ENCODE measurements at places on chromosomes 16 and 17. TPM values are rescaled to one million over a fixed set of nuclear protein-coding genes. Genes with fewer than 3 reads are reported as not detected.

The SP6 gene
- not detected for total RNA-seq

The PRSS8 gene
- total RNA-seq, result not detected

The CTRL gene
- 4.0 TPM for total RNA-seq

The C17orf50 gene
- not detected for total RNA-seq

The DHX58 gene
- 19.1 TPM for total RNA-seq

The SLC52A1 gene
- total RNA-seq, result 0.26 TPM

The RNF222 gene
- 0.09 TPM for total RNA-seq

The SLC6A2 gene
- total RNA-seq, result not detected

The TPSD1 gene
- not detected for total RNA-seq

The MYH4 gene
- total RNA-seq, result not detected

The WSCD1 gene
- not detected for total RNA-seq

The RAD51C gene
- total RNA-seq, result 75.3 TPM

The KRTAP4-5 gene
- not detected for total RNA-seq

The DPEP3 gene
- 0.19 TPM for total RNA-seq

The ST6GALNAC1 gene
- total RNA-seq, result 1.4 TPM

The KRTAP2-1 gene
- not detected for total RNA-seq

The CCL17 gene
- total RNA-seq, result 7.8 TPM

The C17orf100 gene
- 3.0 TPM for total RNA-seq

The POLR3E gene
- 76.2 TPM for total RNA-seq

The KRTAP3-2 gene
- total RNA-seq, result not detected

The ABCC3 gene
- 0.40 TPM for total RNA-seq

The WNT9B gene
- not detected for total RNA-seq

The BAIAP2 gene
- 4.6 TPM for total RNA-seq

The TSNAXIP1 gene
- not detected for total RNA-seq

The SMTNL2 gene
- not detected for total RNA-seq

The C16orf92 gene
- total RNA-seq, result not detected

Measured in activated T-helper 17 cell treated with anti-CD3 and anti-CD28 coated beads, Interleukin-2, amount 50 U/mL, for 72 hours (primary cell).